ENCODE measurements at places on chromosomes 11 and 22.

DNA sequence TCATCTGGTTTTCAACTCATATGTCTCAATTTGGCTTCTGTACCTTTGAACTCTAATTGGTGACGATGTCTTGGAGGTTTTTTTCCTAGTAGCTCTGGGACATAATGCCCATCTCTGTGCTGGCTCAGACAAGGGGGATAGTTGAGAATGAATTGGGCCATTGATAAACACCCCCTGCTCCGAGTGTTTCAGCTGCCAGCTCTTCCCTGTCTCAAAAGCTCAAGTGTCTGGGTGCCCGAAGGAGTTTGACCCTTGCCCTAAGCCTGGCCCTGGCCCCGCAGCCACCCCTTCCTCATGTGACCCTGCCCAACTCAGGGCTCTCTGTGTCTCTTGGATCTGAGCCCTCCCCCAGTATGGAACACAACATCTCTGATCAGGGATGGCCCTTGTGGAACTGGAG lies 3.0 kb downstream of the INSC start:
- no peak for DNase-seq

DNA sequence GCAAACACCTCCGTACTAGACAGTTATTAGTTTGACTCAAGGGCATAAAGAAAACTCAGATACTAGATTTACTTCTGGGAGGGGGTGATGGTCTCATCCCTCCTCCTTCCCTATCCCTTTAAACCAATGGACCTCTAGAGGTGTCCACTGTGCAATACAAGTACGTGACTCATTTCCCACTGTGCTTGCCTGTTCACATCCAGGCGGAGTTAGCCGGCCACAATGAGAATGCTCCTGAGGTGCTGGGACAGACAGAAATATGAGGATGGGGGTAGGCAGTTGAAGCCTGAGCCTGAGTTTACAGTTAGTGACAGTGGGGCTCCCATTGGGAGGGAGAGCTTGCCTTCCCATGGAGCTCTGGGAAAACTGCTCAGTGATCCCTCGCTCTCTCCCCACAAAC lies 8.4 kb upstream of the PMM1 start:
- DNase-seq, result no peak

GRCh38 chr11:81098471-81098870 lies 1635.2 kb downstream of the FAM181B start:
- no peak for DNase-seq

- DNase-seq, result no peak
Measured at GRCh38 chr22:50481440-50482106, at the start of gene ADM2. ADM2 (plus strand) TSS chr22:50481543; CDS start chr22:50481848, 305 bp downstream.

- DNase-seq, result no peak
Measured at GRCh38 chr11:79220171-79220570, 220.7 kb downstream of the TENM4 start.

DNA sequence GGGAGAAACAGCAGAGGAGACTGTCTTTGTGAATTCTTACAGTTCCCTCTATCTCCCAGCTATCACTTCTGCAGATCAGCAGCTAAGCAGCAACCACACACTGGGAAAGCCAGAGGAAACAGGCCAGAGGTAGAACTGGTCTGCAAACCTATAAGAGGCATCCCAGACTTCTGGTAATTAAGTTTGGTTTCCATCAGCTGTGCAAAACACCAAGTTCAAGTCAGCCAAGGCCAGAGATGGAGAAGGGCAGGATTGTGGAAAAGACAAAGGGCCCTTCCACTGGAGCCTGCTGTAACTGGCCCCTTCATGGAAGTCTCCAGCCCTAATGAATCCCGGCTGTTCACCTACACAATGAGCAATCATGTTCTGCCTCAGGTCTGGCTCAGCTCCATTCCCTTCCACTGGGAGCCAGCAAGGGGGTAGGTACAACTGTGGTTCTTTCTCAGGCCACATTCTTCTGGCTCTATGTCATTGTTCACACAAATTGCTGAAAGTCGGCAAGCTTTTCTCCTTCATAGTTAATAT lies 4.6 kb upstream of the PAMR1 start:
- no peak for DNase-seq

- DNase-seq, result no peak
Measured at GRCh38 chr11:67255353-67255752, 10.9 kb upstream of the GRK2 start.

GRCh38 chr11:30789270-30789669 lies 203.1 kb upstream of the MPPED2 start:
- DNase-seq, result no peak

Measured in activated CD4-positive, alpha-beta T cell treated with anti-CD3 and anti-CD28 coated beads, Interleukin-2, amount 50 U/mL, for 24 hours (primary cell).